ENCODE measurements at places on chromosomes 11 and 22.

GRCh38 chr11:22800482-22800881, 29.1 kb downstream of the SVIP start:
- no peak for DNase-seq

GRCh38 chr11:63761188-63761587, 7.4 kb downstream of the ZFTA start:
- DNase-seq = no peak

DNA sequence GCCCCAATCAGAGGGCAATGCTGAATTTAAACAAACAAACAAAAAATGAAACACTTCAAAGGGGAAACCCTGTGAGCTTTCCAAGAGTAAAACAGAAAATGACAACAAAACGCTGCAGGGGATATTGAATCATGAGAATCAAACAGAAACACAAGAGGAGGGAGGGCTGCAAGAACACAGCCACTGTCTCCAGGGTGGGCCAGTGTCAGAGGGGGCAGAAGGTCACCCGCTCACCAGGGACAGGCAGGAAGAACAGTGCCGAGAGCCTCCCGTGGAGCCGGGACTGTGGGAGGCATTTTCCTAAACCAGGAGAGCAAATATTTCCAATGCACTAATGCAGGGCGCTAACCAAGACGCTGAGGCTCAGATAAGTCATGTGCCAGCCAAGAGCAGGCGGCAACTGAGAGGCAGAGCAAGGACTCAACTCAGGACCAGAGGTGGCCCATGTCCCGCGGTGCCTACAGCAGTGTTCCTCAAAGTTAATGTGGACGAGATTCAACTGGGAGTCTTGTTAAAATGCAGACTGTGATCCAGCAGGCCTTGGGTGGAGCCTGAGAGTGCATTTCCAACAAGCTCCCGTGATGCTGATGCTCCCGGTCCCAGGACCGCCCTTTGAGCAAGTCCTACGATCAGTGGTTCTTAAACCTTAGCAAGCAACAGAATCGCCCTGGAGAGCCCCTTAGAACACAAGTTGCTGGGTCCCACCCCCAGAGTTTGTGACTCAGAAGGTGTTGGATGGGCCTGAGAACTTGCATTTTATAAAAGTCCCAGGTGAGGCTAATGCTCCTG, 197.2 kb downstream of the TENM4 start:
- no peak for DNase-seq

GRCh38 chr11:65425105-65425970, 2.7 kb downstream of the NEAT1 start:
- DNase-seq = peak; percentile 65

- DNase-seq = no peak
Measured at GRCh38 chr11:17605651-17606122, 58.6 kb downstream of the OTOG start.

GRCh38 chr22:30308518-30309230, 18.1 kb downstream of the TBC1D10A start:
- no peak for DNase-seq

- peak; percentile 53 for DNase-seq
Measured at GRCh38 chr11:122440811-122441665, 214.5 kb upstream of the UBASH3B start.

GRCh38 chr11:89463266-89463780, 27.9 kb downstream of the NOX4 start:
- DNase-seq = no peak

Measured in femur (tissue), 1 donor.